ENCODE measurements at places on chromosomes 12 and 14.
A peak's percentile ranks its signal among the peaks of the same experiment; 100 is the strongest.

- peak; percentile 21 for DNase-seq
These were observed 52.4 kb upstream of the EIF5 start for GRCh38 chr14:103281496-103282231.

DNA sequence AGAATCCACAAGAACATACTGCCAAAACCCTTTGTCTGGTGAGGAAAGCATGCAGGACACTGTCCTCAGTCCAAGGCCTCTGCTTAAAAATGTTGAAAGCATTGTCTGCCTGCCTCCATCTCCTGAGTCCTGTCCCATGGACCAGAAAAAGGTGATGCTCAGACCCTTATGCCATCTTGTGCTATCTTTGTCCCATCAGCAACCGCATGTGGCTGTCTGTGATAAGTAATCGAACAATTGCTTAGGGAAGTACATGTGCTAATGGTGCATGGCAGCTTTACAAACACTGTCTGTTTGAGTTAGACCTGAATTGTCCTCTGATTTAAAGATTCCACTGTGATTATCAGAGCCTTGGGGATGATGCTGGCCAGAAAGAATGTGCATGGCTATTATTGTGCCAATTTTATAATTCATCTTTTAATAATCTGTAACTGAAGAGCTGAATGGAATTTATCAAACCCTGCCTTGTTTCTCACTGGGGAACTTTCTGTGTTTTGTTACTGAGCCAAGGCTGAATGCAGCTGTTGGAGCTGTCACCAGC, 177.5 kb downstream of the DACT1 start:
- DNase-seq: no peak

- no peak for DNase-seq
These were observed 197.4 kb upstream of the DIO3 start for GRCh38 chr14:101363880-101364391.

- no peak for DNase-seq
These were observed 291.3 kb downstream of the ACSS3 start for GRCh38 chr12:81369175-81369574.

DNA sequence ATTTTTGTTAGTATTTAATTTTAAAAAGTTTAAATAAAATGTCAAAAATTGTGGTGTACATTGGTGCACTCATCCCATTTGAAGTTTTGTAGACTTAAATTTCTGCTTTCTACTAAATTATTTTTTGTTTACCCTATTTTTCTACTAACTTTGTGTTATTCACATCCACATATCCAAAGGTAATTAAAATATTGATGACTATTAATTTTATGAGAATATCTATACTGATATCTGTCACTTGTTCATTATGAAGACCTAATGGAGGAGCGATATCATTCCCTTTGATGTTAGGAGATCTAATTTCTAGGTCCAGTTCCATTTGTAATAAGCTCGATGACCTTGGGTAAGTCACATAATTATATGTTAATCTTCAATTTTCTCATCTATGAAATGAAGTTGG, 325.7 kb upstream of the STXBP6 start:
- no peak for DNase-seq

GRCh38 chr14:72790887-72791566, 102.9 kb downstream of the DPF3 start:
- no peak for DNase-seq

- DNase-seq: no peak
These were observed 71.7 kb downstream of the TRAF3 start for GRCh38 chr14:102848830-102849525.

DNA sequence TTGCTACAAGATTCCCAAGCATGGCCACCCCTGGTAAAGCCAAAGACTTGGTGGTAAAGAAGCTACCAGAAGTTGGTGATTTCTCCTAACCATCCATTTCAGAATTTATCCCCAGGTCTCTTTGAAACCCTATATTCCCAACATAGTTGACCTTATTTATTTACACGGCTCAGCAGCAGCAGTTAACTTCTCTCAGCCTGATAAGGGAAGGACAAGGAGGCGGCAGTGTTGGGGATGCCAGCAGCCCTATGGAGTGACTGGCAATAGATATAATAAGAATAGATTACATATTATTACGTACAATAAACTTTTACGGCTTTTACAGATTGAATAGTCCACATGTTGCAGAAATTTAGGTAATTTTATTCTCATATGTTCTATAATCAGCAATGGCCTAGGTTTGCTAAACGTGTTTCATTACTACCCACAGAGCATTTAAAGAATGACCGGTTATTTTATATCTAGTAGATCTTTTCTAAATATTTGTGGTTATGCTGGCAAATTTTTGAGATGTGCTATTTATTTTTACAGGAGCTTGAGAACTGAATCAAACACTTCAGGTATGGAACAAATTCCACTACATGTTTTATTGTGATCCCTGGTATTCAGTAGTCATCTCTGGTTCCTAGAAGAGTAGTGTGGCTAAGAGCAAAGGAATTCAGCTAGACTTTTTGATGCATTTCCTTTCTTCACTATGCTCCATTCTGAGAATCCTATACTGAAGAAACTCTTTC, 19.8 kb upstream of the PALS1 start:
- peak; percentile 47 for DNase-seq

DNA sequence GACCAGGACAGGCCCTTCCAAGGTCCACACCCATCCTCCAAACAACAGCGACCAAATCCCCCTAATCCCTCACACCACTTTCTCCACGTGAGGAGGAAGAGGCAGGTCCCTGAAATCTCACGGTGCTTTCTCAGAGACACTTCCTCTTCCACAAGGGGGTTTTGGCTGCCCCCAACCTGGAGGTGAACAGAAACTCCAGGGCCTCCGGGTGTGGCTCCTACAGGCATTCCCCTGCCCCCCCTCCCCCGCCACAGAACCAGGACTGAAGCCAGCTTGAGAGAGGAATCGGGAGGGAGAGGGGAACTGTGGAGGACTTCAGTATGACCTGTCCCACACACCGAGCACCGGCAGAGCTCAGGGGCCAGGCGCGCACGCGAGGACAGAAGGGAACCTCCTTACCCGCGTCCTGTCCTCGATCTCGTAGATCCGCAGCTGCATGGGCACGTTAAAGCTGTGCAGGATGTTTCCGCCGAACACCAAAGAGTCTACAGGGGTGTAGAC, 60.2 kb downstream of the KDM2B start:
- DNase-seq: no peak

- no peak for DNase-seq
These were observed 111.0 kb downstream of the MSRB3 start for GRCh38 chr12:65389436-65389835.

DNA sequence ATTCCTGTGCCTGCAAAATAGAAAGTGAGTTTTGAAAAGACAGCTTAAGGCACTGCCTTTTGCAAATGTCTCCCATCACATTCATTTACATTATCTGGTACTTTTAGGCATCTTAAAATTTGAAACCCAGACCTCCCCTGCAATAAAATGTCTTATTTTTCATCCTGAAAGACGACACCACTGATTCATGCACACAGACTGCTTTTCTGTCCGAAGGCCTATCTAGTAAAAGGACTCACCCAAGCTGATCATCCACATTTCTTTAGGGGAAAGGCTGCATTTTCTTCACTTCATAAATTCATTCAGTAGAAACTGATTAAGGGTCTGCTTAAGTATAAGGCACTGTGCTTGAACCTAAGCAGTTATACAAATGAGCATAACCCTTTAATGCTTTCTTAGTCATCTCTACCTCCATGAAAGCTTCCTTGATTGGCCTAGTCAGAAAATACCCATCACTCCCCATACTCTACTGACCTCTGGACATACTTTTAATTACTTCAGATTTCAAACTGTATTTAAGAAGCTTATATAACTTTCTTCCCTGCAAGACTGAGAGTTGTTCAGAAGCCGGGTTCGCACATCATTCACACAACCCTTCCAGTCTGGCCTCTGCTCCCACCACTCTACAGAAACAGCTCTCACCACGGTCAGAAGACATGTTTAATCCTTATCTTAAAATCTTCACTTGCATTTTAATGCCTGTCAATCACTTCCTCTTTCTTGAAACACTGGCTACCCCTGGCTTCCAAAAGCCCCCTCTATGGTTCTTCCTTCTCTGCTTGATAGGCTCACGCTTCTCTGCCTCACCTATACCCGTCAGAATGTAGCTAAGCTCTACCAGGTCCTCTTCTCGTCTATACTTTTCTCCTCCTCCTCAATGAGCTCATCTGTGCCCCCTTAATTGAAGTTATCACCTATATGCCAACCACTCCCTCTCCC, 288.6 kb downstream of the MED13L start:
- no peak for DNase-seq

DNA sequence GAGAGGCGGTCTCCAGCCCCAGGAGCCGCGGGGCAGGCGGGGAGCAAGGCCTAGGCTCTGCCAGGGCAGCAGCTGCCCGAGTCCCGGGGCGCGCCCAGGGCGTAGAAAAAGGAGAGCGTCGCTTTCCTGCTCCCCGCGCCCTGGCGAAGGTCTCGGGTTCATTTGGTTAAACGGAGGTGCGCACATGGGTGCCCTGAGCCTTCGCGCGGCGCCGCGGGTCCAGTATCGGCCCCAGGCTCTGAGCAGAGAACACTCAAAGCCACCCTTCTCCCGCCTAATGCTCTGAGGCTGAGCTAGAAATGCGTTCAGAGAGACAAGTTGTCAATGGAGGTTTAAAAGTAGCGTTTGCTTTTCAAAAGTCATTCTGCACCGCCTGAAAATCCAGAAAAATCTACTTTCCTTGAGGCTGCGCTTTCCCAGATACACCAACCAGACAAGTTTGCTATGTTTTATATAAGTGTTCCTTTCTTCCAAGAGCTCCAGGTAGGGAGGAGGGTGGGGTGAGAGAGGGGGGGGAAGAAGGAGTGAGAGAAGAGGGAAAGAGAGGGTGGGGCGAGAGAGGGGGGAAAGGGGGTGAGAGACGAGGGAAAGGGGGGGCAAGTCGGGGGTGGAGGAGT, 1.5 kb downstream of the TMEM132C start:
- no peak for DNase-seq

GRCh38 chr12:49622501-49623141, 740 bp upstream of the PRPF40B start:
- DNase-seq: peak; percentile 12

DNA sequence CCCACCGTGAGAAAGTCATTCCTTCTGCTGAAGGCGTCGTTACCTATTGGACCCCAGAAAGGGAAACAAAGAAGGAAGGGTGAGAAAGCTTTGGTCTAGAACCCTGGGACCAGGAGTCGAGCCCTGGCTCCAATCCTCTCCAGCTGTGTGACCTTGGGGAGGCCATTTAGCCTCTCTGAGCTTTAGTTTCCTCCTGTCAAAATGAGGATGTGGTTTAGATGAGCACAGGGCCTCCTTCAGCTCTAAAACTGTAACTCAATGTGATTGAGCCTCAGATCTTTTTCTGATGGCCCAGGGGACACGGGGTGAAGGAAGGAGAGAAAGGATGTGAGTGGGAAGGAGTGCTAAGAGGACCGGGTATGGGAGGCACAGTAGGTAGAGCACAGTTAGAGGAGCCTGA, 7.7 kb downstream of the JDP2 start:
- no peak for DNase-seq

DNA sequence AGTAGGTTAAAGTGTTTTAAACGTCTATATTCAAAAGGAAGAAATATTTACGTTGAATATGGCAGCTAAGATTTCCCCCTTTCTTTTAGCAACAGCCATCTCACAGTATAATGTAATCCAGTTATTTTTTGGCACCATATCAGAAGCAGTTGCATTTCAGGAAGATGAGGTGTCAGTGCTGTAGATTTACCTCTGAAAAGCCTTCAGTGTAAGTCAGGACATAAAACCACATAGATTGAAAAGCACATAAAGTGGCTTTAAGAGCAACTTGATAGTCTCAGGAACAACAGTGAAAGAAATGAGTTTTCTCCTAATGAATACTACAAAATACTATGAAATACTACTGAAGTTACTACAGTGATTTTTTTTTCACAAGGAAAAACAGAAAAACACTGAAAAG, 6.9 kb downstream of the MLH3 start:
- DNase-seq: peak; percentile 16

DNA sequence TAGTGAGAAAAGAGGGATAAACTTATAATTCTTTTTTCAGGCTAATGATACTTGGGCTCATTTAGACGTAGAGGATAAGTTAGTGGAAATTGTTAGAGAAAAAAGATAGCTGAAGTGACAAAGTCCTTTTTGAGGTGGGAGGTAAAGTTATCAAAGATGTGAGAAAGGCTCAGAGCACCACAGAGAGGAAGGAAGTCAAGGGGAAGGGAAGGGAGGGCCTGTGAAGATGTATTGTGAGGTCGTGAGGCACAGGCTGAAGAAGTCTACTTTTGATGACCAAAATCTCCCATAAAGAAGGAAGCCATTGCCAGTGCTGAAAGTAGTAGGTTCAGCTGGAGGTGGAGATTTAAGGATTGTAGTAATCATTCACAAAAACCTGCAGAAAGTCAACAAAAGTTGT, 19.4 kb upstream of the PTGDR start:
- no peak for DNase-seq

DNA sequence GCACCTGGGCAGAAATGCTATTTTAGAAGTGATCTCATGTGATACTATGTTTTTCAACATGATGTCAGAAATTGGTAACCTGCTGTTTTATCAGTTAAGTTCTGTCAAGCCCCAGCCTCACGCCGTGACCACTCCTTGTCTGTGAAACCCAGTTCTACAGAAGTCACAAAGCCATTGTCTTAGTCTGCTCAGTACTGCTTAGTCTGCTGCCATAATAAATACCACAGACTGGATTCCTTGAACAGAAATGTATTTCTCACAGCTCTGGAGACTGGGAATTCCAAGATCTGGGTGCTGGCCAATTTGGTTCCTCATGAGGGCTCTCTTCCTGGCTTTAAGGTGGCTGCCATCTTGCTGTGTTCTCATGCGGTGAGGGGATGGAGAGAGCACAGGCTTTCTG, 176.9 kb downstream of the PRKCH start:
- no peak for DNase-seq

DNA sequence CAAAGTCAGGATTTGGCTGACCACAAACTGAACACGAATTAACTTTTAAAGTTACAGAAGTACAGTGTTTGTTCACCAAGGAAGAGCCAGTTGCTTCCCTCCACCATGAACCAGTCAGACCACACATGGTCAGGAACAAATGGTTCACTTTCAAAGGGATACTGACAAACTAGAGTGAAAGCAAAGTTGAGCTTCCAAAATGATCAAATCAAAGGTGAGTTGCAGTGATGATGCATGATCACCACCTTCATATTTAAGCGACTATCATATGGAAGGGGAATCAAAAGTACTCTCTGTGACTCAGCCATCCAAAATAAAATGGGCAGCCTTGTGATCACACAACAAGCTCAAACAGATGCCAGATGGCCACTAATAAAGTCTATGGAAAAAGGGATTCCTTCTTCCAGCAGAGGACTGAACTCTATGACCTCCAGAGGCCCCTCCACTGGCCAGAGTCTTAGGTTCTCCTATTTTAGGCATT, 13.1 kb downstream of the NT5DC3 start:
- no peak for DNase-seq

GRCh38 chr12:78555802-78556201, 308.8 kb upstream of the SYT1 start:
- no peak for DNase-seq

DNA sequence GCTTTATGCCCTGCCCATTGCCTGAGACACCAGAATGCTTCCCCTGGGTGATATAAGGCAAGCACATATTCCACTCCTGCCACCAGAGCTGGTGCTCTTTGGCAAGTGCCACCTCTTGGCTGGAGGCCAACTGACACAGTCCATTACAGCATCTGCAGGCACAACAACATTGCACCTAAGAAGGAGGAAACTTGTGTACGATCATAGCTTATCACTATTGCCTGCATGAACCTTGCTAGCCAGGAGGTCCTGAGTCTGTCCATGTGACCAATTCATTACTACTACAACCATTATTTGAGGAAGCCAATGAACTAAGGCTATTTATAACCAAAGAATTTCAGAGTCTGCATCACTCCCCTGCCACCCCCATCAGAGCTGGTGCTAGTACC, 119.8 kb upstream of the SCAF11 start:
- no peak for DNase-seq
